ENCODE measurements at places on chromosomes 6 and 20.

- no peak for DNase-seq
These were observed 23.3 kb upstream of the CDKN1A start for GRCh38 chr6:36655085-36655724.

DNA sequence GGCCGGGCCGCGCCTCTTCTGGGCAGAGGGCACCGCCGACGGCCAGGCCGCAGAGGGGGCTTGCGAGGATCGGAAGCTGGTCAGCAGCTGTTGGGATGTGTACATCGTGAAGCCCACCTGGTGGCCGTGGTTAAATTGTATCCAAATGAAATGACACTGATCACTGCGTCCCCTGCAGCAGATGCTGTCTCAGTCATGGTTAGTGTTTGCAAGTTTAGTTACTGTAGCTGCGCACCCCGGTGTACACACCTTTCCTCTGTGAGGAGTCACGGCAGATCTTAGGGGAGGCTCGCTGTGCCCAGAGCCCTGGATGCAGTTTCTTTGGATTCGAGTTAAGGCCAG, 653 bp downstream of the NAA20 start:
- no peak for DNase-seq

DNA sequence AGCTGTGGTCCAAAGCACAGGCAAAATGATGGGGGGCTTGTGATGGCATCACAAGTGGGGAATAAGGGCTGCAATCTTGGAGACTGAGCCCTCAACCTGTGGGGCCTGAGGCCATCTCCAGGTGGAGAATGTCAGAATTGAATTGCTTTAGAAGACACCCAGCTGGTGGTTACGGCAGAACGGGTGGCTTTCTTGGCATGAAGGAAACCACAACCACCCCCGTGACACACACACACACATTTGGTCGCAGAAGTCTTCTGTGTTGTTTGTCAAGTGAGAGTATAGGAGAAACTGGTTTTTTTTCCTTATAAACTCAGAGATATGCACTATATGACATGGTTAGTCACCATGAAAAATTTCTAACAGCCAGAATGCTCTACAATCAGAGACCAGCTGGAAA, 139.5 kb upstream of the CDH4 start:
- no peak for DNase-seq

- DNase-seq, result no peak
These were observed 133.9 kb downstream of the ZDHHC14 start for GRCh38 chr6:157514659-157515496.

GRCh38 chr6:9623228-9623832, 791.5 kb downstream of the TFAP2A start:
- DNase-seq, result no peak

GRCh38 chr6:109309917-109310316, 72.3 kb downstream of the CD164 start:
- no peak for DNase-seq

GRCh38 chr6:3283241-3283640, 24.5 kb downstream of the PSMG4 start:
- DNase-seq, result no peak

GRCh38 chr20:62961310-62961783, 8.8 kb downstream of the SLC17A9 start:
- no peak for DNase-seq
